ENCODE measurements at places on chromosomes 3 and 15.

DNA sequence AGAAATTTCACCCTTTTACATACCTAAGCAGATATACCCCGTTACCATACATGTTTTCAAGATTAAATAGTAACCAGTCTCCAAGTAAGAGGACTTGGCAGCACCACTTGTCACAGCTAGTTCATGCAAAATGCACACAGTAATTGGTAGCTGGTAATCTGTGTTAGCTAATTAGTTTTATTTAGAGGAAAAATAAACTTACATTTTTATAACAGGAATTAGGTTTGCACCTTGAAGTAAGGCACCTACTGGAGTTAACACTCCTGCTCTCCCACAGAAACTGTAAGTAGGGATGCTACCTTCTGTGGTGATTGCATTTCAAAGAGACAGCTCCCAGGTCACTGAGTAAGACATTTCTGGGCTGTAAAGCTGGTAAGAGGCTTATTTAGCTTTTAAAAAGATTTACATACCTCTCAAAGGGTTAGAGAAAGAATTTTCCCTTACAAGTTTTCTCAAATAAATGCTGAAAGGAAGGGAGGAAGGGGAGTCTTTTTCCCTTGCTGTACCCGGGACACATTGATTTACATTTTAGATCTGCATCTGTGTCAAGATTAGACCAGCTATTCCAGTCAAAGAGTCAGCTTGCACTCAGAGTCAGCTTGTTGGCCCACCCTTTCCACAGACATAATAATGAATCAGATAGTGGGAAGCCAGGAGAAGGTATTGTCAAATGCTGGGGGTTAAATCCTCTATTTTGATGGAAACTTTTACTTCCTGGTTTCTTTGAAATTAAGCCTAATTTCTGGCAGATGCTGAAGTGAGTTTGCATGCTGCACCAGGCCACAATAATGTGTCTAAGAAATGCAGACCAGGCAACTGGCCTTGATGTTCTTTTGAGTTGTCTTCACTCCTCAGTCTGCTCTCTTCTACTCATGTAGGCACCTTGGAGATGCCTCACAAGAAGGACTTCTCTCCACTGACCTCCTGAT is 77.6 kb upstream of the CHD2 start:
- no peak for DNase-seq

GRCh38 chr15:83105440-83105839 is 2.0 kb upstream of the TM6SF1 start:
- DNase-seq = no peak

DNA sequence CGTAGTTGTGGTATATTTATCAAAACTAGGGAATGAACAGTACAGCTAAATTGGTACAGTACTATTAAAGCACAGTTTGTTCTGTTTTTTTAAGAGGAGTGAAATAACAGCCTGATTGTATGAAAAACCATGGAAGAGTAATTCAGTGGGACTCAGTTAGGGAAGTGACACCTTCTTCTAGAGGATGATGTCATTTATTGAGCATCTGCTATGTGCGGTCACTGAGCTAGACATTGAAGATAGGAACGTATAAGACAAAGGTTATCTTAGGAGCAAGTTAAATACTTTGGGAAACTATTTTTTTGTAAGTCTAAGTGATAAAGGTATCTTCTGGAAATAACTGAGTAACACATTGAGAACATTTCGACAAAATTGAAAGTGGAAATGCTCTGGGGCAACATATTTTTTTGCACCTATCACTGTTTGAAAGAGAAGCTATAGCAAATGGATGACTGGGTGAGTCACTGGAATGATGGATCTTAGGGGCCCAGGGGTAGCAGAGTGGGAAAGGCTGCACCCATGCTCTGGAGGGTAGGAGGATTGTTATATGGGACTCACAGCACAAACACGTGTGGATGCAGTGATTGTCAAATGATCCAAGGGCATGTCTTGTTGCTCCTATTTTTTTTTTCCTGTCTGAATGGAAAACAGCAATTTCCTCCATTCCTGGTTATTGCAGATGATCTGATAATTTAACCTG is 43.0 kb downstream of the OXNAD1 start:
- DNase-seq = no peak

- no peak for DNase-seq
These were observed 115.7 kb upstream of the TSPAN3 start for GRCh38 chr15:77186594-77187011.

DNA sequence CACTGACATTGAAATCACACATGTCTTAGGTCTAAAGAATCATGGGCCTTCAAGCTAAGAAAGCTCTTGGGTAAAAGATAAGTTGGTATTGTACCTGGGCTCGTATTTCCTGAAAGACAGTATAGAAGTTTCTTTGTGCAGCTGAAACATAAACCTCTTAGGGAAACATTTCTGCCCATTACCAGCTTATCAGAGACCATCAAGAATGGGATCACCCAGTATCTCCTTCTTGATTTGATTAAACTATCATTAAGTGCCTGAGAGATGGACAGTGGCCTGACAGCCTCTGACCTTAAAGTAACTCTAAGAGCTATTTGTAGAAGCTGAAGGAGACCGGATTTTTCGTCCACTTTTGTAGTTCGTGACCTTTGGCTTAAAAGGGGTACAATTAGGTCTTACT is 265.3 kb downstream of the ERC2 start:
- no peak for DNase-seq

- no peak for DNase-seq
These were observed 71.3 kb downstream of the WHAMM start for GRCh38 chr15:82880704-82881103.

GRCh38 chr3:135141672-135142071 is 346.6 kb downstream of the EPHB1 start:
- no peak for DNase-seq

DNA sequence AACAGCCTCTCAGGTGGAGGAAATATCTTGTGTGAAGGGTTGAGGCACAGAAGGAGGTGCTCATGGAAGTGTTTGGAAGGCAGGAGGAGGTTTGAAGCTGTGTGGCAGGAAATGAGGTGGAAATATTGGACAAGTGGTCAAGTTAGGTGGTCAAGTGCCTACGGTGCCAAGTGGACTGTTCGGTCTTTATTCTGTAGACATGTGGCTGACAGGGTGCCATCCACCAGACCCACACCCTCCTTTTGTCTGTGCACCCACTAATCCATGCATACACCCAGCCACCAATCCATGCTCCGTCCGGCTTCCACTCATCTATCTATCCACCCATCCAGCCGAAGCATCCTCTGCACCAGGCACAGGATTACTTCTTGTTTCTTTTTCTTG is 2.2 kb downstream of the SLC6A20 start:
- no peak for DNase-seq

DNA sequence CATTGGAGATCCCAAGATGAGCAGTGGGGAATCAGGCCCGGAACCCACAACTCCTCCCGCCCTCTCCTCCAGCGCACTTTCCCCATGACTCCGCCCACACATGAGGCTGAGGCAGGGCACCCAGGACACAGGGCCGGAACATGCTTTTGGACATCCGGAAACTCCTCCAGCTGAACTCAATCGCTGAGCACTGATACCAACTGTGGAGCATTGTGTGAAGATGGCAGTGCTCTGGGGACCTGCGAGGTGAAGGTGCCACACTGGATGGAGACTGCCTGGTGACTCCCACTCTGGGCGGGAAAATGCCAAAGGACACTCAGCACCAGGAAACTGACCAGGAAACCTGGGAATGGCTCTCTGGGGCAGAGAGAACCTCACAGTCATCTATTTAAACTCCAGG is 189.1 kb downstream of the FAM43A start:
- no peak for DNase-seq

- DNase-seq = no peak
These were observed 345.1 kb downstream of the IL5RA start for GRCh38 chr3:2765002-2765579.

- DNase-seq = no peak
These were observed 208.3 kb downstream of the TJP1 start for GRCh38 chr15:29613951-29614382.

- no peak for DNase-seq
These were observed 178.8 kb downstream of the KLHL25 start for GRCh38 chr15:85615930-85616329.

- DNase-seq = no peak
These were observed 172.2 kb downstream of the PPM1L start for GRCh38 chr3:160928183-160928726.

DNA sequence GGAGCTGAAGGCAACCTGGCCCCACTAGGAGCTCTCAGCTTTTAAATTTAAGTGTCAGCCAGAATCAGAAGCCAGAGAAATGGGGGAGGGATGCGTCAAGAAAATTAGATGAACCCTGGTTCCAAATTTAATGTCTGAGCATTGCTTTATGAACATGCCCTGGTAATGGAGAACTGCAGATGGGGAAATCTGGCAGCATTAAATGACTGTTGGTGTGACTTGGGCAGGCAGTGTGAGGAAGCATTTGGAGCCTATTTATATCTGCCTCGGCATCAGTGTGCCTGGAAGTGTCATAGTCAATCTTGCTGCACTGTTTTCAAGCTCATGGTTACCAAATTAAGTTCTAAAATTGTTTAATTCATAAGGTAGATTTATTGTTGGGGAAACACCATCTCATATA is 29.0 kb downstream of the NME9 start:
- no peak for DNase-seq

- peak; percentile 32 for DNase-seq
These were observed 156.6 kb upstream of the IL12A start for GRCh38 chr3:159832024-159832423.

- DNase-seq = no peak
These were observed 53.6 kb downstream of the VGLL3 start for GRCh38 chr3:86937306-86937791.

DNA sequence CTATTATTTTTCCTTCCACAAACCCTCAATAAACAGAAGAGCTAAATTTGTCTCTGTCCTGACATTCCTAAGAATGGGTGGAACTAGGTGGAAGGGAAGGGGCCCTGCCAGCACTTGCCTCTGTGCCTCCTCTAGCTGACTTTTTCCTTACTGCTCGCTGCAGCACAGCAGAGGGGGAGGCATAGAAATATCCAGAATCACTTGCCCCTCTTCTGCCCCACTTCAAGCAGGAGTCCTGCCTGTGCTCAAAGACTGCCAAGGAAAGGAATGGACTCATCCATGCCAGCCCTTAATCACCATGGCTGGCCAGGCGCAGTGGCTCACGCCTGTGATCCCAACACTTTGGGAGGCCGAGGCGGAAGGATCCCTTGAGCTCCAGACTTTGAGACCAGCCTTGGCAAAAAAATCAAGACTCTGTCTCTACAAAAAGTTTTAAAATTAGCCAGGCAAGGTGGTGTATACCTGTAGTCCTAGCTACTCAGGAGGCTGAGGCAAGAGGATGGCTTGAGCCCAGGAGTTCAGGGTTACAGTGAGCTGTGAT is 51.8 kb downstream of the ADCY5 start:
- no peak for DNase-seq

Measured in NCI-H1417 treated with DMSO at 0.1 percent for 48 hours (cell line).